CD4-positive, alpha-beta T cell (primary cell): ENCODE measurements at places on chromosomes 1 and 21. TPM values are rescaled to one million over a fixed set of nuclear protein-coding genes. Genes with fewer than 3 reads are reported as not detected.

- H3K36me3 ChIP-seq: peaks cover 44% of the 10 kb centered on the region
- no peak for DNase-seq
- H3K27me3 ChIP-seq: no peaks in the 10 kb centered on the region
- no peak overlapping the region for H3K27ac ChIP-seq
- H3K4me1 ChIP-seq: peaks cover 2% of the 10 kb centered on the region
These were observed 9.7 kb downstream of the DBT start for GRCh38 chr1:100239961-100240360.

GRCh38 chr1:154429118-154429517 lies 24.0 kb downstream of the IL6R start:
- H3K27me3 ChIP-seq: no peaks in the 10 kb centered on the region
- H3K27ac ChIP-seq: no peak overlapping the region
- DNase-seq: no peak
- H3K36me3 ChIP-seq: peaks cover 61% of the 10 kb centered on the region

DNA sequence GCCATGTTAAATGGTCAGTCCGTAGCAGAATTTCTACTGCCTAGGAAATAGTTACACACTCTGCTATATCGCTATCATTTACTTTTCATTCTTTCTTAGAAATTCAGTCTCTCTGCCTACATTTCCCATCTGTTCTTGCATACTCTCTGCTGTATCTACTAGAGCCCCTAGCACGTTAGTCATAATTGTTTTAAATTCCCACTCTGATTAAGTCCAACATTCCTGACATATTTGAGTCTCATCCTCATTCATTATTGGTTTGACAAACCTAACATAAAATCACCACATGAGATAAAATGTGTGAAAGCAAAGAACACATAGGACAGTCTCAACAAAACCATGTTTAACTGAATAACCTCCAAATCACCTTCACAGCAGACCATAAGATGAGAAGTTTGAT lies 513.6 kb downstream of the PLPP3 start:
- no peaks in the 10 kb centered on the region for H3K4me1 ChIP-seq
- DNase-seq: no peak
- no peak overlapping the region for H3K4me3 ChIP-seq
- H3K27ac ChIP-seq: no peak overlapping the region
- H3K27me3 ChIP-seq: no peaks in the 10 kb centered on the region

DNA sequence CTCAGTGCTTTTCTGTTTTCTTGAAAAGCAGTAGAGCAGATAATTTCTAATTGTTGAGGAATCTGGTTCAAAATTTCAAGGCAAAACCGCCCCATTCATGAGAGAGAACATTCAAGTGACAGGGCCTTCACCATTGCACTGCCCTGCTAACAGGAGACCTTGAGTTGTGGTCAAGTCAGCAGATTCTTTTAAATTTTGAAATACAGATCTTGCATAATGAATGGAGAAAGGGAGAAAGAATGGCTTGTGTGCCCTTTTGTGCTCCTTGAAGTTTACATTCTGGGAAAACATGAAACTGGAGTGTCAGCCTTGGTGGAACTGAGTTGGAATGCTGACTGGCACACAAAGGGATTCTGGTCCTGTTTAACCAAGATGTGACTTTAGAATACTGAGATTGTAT lies 164.5 kb upstream of the UBE2U start:
- H3K36me3 ChIP-seq: no peaks in the 10 kb centered on the region
- no peak overlapping the region for H3K4me3 ChIP-seq
- H3K27ac ChIP-seq: no peak overlapping the region
- no peaks in the 10 kb centered on the region for H3K27me3 ChIP-seq
- DNase-seq: no peak
- H3K4me1 ChIP-seq: no peaks in the 10 kb centered on the region

Gene LRRC38
- not detected for total RNA-seq

DNA sequence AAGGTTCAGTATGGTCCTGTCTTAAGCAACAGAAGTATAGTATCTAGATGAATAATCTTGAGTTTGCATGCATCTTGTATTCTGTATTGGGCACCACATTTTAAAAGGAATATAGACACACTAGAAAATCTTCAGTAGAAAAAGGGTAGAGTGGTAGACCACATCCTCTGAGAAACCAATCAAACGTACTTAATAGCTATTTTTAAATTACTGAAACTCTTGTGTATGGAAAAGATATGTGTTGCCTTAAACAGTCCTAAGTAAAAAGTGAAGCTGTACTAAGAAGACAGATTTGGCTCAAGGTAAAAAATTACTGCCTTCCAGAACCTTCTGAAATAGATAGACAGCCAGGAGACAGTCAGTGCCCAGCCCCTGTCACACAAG lies 3.1 kb downstream of the CTXND2 start:
- no peak overlapping the region for H3K27ac ChIP-seq
- H3K27me3 ChIP-seq: no peaks in the 10 kb centered on the region
- H3K4me3 ChIP-seq: no peak overlapping the region
- DNase-seq: peak; percentile 55

DNA sequence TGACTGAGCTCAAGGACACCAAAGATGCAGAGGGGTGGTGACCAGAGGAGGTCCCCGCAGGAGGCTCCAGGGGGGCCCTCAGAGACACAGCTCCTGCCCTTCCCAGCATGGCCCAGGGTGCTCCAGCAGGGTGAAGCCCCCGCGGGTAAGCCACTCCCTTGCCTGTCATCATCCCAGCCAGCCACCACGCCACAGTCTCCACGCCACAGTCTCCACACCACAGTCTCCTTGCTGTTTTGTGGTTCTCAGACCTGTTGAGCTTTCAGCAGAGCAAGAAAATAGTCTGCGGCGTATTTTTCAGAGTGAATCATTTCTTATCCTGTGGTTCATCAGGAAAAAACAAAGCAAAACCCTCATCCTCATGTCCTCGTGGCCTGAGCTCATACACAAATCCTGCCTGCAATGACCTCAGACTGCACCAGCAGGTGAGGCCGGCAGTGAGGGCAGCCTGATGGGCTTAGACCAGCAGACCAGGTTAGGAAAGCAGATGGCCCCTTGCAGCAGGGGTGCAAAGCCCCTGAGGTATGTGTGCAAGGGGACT lies 25.7 kb upstream of the ABCG1 start:
- no peaks in the 10 kb centered on the region for H3K36me3 ChIP-seq
- peak; percentile 54 for DNase-seq
- no peak overlapping the region for H3K4me3 ChIP-seq

Gene KRTAP23-1
- not detected for total RNA-seq

Gene CATSPERE
- 1.4 TPM for total RNA-seq

Gene ATP13A2
- total RNA-seq: 27.0 TPM

Gene COL6A1
- 8.5 TPM for total RNA-seq

Gene NPHS2
- not detected for total RNA-seq

DNA sequence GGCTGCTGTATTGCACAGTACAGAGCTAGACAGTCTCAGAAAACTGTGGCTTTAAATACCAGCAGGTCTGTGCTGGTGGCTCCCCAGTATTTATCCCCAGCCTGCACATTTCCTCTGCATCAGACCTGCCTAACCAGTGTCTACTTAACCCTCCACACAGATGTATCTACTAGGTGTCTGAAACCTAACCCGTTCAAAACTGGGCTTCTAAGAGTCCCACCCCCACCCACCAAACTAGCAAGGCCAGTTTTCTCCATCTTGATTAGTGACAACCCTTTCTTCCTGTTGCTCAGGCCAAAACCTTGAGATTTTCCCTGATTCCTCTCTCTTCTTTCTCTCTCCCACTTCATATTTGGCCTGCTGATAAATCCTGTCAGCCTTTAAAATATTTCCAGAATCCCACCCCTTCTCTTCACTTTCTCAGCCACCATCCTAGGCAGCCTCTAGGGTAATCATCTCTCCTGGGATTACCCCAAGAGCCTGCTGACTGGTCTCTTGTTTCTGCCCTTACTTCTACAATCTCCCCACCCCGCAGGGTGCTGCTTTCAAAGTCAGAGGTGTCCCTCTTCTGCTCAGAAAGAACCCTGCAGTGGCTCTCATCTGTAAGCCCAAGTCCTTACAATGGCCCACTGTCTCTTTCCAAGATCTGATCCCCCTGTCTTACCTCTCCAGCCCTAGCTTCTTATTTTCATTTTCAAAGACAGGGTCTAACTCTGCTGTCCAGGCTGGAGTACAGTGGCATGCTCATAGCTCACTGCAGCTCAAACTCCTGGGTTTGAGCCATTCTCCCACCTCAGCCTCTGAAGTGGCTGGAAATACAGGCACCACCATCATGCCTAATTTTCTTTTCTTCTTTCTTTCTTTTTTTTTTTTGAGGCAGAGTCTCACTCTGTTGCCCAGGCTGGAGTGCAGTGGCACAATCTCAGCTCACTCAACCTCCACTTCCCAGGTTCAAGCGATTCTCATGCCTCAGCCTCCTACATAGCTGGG lies 45.2 kb downstream of the H3-3A start:
- no peak for DNase-seq
- no peaks in the 10 kb centered on the region for H3K36me3 ChIP-seq
- H3K27me3 ChIP-seq: no peaks in the 10 kb centered on the region
- peaks cover 18% of the 10 kb centered on the region for H3K4me1 ChIP-seq

Gene MRPL37
- 24.4 TPM for total RNA-seq

DNA sequence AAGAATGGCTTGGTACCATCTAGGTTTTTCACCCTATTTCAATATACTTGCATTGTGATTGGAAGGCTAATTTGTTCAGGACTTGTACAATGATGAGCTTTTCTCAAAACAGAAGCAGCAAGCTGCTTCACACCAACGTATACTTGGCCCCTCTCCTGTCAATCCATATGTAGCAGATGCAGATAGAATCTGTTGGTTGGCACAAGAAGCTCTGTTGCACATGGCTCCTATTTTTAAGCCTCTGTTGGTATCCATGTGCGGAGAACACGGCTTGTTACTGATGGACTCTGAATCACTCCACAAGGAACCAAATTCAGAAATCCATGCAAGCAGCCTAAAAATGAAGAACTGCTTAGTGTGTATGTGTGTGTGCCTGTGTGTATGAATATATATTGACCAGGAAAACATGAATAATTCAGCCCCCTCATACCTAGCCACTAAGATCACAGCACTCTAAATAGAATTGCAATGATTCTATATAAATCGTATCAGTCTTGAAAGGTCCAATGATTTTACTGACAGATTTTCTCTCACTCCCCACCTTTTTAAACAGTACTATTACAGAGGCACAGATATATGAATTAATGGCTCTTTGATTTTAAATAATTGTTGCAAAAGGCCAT lies 258.4 kb upstream of the DPYD start:
- no peak overlapping the region for H3K4me3 ChIP-seq
- H3K36me3 ChIP-seq: no peaks in the 10 kb centered on the region
- no peaks in the 10 kb centered on the region for H3K27me3 ChIP-seq
- H3K4me1 ChIP-seq: no peaks in the 10 kb centered on the region

Gene OVAAL
- not detected for total RNA-seq

GRCh38 chr1:41583658-41584547 lies 99.4 kb upstream of the EDN2 start:
- no peak overlapping the region for H3K4me3 ChIP-seq
- H3K36me3 ChIP-seq: peaks cover 25% of the 10 kb centered on the region
- no peak for DNase-seq
- H3K4me1 ChIP-seq: peaks cover 4% of the 10 kb centered on the region

- H3K36me3 ChIP-seq: no peaks in the 10 kb centered on the region
- peaks cover 8% of the 10 kb centered on the region for H3K4me1 ChIP-seq
- no peak for DNase-seq
These were observed 45.5 kb downstream of the TP73 start for GRCh38 chr1:3697810-3698209.

DNA sequence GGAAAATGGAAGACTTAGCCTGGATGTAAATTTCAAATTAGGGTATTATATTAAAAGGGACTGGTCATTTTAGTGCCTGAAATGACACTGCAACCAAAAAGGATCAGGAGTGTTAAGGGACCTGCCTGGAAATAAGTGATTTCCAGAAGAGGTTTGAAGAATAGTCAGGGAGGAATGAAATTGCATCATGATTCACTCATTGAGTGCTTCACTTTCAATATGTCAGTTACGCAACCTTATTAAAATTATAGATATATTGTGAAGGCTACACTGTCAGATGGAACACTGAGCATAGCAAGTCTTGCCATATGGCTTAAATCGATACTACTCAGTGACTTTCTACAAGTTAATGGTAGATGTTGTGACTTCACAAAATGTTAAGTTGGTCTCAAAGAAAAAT lies 275.2 kb upstream of the DPYD start:
- no peak overlapping the region for H3K27ac ChIP-seq
- H3K36me3 ChIP-seq: no peaks in the 10 kb centered on the region
- H3K4me3 ChIP-seq: no peak overlapping the region

Gene CFHR2
- not detected for total RNA-seq

DNA sequence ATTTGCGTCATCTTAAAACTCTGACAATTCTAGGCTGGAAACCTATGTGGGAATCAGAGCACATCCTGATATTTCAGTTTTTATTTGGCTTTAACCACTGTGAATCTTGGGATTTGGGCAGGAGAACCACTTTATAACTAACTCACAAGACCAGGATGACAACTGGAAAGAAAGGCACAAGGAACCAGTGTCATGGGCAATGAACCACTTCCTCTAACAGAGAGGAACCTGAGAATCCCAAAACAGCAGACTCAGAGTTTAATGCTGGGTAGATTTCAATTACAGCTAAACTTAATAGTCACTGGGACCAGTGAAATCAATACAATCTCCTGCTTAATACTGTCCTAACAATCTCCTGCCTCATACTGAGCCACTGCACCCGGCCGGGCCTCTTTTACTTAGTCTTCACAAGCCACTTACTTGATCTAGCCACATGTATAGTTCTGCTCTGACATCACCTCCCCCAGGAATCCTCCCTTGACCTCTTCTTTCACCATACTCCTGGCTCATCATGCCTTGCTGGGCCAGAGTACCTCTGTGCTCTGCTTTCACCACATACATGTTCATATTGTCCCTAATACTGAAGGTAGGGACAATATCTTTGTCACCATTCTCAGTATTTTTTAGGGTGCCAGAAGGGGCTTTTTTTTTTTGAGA lies 20.2 kb upstream of the SLFNL1 start:
- H3K27ac ChIP-seq: no peak overlapping the region
- H3K4me1 ChIP-seq: no peaks in the 10 kb centered on the region
- H3K4me3 ChIP-seq: no peak overlapping the region
- no peaks in the 10 kb centered on the region for H3K27me3 ChIP-seq
- no peak for DNase-seq

DNA sequence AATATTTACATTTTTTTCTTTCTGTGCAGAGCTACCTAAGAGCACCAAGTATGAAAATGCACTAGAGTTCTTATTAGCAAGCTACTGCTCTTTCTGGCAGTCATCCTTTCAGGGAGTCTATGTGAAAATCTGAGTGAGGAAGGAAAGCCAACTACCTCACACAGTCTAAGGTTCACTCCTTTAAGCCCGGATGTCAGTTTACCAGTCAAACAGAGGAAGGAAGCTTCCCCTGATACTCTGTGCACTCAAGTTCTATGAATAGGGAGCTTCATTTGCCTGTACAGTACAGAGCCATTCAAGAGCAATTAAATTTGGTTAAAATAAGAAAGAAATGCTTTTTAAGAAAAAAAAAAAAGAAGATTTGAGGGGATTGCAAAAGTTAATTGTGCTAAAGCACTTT lies 6.9 kb downstream of the COL11A1 start:
- H3K4me3 ChIP-seq: no peak overlapping the region
- H3K36me3 ChIP-seq: no peaks in the 10 kb centered on the region
- no peaks in the 10 kb centered on the region for H3K27me3 ChIP-seq
- H3K4me1 ChIP-seq: no peaks in the 10 kb centered on the region
- DNase-seq: no peak
- H3K27ac ChIP-seq: no peak overlapping the region
